ENCODE measurements at places on chromosomes 2 and 18. TPM values are rescaled to one million over a fixed set of nuclear protein-coding genes. Genes with fewer than 3 reads are reported as not detected.

DNA sequence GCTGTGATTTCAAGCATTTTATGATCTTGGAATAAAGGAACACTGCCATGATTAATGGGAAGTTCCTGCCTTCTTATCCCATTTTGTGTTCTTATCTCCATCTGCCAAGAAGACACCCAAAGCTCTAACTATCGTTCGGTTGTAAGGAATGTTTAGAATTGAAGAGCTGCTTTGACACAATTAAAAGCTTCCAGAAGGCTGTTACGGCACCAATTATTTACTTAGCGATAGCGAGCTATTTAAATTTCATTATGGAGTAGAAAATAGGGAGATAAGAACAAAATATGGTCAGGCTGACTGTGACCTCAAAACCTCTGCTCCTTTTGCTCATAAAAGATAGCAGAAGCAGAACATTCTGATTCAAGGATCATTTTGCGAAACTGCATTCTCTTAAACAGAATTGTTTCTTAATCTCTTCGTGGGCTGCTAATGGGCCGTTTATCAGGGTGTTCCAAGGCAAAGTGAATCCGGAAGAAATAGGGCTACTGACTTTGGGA lies 101.6 kb downstream of the SLC4A3 start:
- no peak for DNase-seq

DNA sequence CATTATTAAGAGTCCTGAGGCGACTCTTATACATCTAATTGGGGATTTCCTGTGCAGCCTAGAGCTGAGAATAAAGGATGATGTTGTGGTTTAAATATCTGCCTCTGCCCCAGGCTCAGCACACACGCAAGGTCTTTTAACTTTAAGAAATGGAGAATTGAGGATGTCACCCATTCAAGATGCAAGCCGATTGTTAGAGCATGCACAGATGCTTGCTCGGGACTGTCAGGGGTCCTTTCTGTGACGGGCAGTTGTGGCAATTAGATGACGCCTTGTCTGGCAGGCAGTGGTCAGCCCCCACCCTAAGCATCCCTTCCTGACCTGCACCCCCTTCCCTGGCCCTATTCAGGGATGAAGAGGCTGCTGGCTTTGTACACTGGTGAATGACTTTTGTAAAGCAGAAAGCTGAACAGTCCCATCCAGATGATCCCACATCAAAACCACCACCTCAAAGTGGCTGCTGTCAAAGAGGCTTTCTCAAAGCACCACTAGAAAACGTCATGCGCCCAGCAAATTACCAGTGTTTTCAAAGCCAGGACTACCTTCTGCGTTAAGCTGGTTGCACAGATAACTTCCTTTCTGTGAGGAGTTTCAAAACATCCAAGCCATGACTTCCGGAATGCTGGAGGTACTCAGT lies 23.7 kb downstream of the FAM178B start:
- peak; percentile 72 for DNase-seq

DNA sequence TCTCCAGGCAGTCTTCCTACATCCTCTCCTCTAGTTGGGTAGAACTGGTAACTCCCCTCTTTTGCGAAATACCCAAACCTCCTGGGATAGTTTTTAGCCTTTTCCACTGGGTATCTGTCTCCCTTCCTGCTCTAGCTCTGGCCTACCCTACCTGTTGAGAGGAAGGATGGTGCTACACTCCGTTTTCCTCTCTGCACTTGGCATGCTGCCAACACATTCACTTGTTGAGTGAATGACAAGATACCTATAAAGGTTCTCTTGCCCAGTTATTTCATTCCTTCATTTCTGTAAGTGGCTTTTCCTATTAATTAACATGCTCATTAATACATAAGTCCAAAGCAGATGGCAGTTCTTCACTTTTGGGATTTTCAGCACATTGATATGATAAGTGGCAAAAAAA lies 293.8 kb downstream of the CNTNAP5 start:
- no peak for DNase-seq

Gene TEX44
- not detected for total RNA-seq

Gene NT5C1B
- not detected for total RNA-seq

Gene ERMN
- 0.70 TPM for total RNA-seq

Measured in Peyer's patch (tissue), 4 donors.